ENCODE measurements at places on chromosomes 7 and 10.
A peak's percentile ranks its signal among the peaks of the same experiment; 100 is the strongest.

GRCh38 chr10:112471878-112472487 lies 25.0 kb downstream of the VTI1A start:
- DNase-seq = peak; percentile 42

DNA sequence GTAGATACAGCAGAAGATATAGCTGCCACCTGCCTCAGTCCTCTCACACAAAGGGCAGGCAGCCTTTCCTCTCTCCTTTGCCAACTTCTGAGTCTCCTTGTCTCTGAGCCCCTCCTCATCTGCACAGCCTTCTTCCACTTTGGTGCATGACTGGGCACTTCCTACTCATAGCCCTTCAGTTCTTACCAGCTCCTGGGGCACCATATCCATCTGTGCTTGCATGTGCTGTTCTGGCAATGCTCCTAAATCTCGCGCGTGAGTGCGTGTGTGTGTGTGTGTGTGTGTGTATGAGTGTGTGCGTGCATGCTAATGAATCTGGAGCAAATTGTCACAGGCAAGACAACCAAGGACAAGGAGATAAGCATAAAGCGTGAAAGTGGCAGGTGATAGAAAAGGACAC lies 1271.6 kb upstream of the SORCS1 start:
- no peak for DNase-seq

GRCh38 chr10:110815354-110816004 lies 56.2 kb upstream of the PDCD4 start:
- no peak for DNase-seq

DNA sequence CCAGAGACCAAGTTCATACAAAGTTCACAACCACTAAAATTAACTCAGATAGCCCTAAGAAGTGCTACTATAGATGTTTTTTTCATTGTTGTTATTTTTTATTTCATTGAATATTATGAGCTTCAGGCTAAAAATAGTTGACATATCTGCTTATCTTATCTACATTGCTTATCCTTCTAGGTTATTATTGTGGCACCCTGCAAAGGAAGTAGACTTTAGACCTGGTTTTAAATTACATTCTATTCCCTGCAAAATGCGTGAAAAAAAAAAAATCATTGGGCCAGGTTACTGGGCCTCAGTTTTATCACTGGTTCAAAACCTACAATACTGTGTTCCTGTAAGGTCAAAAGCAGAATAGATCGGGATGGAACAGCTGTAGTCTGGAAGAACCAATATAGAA lies 811.0 kb downstream of the GRM8 start:
- DNase-seq = no peak

DNA sequence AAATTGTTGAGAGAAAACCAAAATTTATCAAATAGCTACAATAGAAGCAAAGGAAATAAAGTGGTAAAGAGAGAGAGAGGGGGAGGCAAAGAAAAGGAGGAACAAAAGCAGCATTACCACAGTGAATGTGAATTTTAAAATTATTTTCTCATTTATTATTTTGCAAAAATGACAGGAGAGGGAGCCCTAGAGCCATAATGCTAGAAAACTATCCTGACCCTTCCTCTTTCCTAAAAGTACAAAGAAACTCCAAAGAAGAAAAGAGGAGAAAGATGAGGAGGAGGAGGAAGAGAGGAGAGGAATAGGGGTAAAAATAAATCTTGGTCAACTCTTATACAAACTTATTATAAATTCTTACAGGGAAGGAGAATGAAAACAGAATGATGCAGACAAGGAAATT lies 921.5 kb downstream of the NRG3 start:
- no peak for DNase-seq

GRCh38 chr10:76350583-76350982 lies 919.2 kb downstream of the LRMDA start:
- DNase-seq = no peak

- peak; percentile 93 for DNase-seq
Observed at GRCh38 chr10:77405771-77406241, 231.8 kb downstream of the KCNMA1 start.

DNA sequence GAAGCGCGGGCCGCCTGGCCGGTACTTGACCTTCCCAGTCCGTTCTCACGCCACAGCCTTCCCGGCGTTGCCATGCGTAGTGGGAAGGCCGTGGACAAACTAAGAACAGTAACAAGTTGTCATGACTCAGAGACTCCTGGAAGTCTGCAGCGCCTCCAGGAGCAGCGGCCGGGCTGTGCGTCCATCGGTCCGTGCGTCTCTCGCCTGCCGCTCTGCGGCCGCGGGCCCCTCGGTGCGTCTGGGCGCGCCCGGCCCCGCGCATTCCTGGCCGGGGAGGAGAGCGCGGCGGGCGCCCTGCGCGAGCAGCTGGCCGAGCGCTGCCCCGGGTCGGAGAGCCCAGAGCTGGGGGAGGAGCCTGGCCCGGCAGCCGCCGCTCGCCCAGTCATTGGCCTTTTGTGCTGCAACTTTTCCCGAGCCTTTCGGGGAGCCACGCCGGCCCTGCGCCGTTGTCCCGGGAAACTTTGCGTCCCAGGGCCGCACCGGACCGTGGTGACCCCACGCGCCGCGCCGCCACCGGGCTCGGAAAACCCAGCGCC lies 123.7 kb downstream of the TACC2 start:
- DNase-seq = peak; percentile 64

- no peak for DNase-seq
Observed at GRCh38 chr7:1590476-1590875, 20.6 kb upstream of the PSMG3 start.

GRCh38 chr10:125152450-125153368 lies 7.7 kb downstream of the CTBP2 start:
- peak; percentile 19 for DNase-seq

DNA sequence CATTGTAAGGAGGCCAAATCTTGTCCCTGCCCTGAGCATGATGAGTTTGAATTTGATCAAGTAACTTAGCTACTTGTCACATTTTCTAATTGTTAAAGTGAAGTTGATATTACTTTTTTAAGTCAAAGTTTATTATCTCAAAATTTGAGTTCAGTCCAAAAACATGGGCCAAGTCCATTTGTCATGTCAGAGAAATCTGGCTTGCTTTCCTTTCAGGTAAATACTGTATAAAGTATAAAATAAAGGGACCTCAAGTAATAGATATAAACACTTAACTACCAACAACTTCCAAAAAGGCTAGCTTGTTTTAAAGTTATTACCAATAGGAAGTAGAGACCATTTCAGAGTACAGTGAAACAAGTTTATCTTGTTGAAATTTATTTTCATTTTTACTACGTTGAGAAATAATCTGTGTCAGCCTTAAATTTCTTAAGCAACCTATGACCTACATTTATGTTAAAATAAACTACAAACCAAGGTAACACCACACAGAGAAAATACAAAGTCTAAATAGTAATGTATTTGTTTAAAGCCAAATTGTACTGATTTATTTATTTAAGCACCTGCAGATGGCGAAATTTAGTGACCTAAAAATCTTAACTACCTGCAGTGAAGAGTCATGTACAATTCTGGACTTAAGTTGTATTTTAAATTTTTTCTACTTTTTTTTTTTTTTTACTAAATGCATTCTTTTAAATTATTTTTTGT lies 36.5 kb downstream of the FHIP2A start:
- DNase-seq = no peak

GRCh38 chr7:2817456-2817855 lies 26.7 kb downstream of the GNA12 start:
- DNase-seq = no peak

GRCh38 chr7:133940368-133940767 lies 186.8 kb upstream of the LRGUK start:
- no peak for DNase-seq

GRCh38 chr10:13505052-13505680 lies 23.6 kb downstream of the BEND7 start:
- DNase-seq = no peak

- no peak for DNase-seq
Observed at GRCh38 chr10:133341983-133342382, 5.2 kb upstream of the PRAP1 start.
